ENCODE measurements at places on chromosomes 13 and 19. TPM values are rescaled to one million over a fixed set of nuclear protein-coding genes. Genes with fewer than 3 reads are reported as not detected.

The CCL25 gene
- total RNA-seq: not detected

DNA sequence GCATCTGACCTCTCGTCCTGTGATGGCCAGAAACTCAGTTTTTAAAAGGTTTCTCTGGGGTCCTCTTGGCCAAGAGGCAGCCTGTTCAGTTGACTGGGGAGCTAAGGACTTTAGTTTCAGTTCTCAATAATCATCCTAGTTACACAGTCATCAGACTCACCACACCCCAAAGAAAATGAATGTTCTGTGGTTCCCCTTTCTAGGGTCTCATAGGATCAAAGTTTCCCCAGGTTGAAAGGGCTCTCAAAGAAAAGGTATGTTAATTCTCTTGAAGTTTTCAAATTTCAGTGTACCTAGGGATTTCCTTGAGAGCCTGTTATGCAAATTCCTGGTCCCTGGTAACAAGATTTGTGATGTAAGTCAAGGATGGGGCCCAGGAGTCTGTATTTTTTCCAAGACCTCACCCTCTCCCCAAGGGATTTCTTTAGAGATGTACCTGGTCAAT, 94.9 kb downstream of the FAM216B start:
- no peak for DNase-seq

GRCh38 chr13:110044551-110045111, 258.2 kb upstream of the IRS2 start:
- no peak for DNase-seq

DNA sequence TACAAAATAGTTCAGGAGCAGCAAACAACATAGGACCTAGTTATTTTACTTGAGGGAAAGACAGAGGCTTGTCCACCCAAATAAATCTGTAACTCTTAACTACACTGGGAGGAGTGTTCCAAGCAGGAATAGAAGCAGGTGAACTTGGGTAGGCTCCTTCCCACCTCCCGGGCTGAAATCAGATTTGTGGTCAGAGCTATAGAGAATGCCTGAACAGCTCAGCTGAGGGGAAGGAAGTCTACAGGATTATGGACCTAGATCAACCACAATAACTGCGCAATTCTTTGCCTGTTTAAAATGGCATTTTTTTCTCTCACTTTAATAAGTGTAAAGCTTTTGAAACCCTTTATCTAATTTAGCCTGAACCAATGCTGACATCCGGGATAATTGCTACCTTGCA, 73.5 kb upstream of the IRS2 start:
- no peak for DNase-seq

DNA sequence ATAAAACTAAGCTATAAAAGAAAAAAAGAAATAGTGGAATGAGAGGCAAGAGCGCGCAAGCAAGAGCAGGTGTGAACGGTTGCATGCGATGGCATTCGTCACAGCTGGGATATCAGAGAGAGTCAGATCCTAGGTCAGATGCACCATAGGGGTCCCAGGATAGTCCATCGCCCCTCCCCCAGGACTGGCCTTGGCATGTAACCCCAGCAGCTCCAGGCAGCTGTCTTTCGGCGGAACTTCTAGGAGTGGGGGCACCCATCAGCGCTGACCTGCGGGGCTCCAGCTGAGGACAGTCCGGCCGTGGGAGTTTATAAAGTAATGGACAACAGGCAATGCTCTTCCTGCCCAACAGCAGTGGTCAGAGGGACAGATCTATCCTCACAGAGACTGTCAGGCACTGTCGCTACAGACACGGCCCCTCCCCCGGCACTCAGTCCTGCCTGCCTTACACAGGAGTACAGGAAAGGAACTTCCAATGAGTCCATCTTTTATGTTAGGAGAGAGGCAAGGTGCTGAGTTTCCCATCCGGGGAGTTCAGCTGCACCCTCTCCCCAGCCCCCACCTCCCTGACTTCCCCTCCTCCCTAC, 1.4 kb downstream of the SIAH3 start:
- DNase-seq: no peak

DNA sequence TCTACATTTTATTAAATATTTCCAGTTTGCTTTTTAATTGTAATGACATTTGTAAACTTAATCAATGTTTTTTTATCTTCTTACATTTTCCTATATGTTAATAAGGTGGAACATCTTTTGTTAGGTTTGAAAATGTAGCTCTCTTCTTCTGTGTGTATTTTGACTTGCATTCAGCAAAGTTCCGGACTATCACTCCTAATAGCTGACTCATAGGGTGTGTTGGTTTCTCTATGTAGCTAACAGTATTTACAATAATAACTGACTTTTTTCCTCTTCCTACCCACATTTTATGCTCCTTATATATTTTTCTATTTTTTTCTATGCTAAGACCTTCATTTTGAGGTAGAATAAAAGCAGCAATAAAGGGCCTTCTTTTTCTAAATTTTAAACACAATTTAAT, 28.1 kb downstream of the MYO16 start:
- no peak for DNase-seq

DNA sequence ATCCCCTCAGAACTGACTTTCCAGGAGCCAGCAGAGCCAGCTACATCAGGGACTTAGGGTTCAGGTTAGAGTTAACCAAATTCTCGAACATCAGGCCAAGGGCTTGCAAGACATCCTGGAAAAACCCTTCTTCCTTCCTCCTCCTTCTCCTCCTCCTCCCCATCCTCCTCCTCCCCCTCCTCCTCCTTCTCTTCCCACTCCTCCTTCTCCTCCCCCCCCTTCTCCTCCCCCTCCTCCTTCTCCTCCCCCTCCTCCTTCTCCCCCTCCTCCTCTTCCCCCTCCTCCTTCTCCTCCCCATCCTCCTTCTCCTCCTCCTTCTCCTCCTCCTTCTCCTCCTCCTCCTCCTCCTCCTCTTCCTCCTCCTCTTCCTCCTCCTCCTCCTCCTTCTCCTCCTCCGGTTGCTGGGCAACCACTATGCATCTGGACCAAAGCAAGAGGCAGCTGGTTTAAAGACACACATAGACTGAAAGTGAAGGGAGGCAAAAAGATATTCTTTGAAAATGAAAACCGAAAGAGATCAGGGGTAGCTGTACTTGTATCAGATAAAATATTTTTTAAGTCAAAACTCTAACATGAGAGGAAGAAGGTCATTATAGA, 5.9 kb upstream of the CCL25 start:
- no peak for DNase-seq

DNA sequence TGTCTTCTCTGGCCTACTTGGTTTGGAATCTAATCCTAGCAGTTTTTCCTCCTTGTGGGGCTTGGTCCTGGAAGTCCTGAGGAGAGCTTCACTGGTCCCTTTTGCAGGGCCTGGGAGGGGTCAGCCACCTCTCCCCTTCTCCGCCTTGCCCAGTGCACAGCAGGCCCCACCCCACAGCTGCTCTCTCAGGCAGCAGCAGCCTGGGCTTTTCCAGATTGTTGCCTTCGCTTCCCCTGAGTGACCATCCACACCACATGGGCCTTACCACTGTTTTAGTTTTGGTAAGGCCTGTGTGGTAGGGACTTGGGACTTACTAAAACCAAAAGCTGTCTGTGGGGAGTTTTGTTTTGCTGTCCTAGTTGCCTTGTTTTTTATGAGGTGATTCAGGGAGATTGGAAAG, 11.5 kb downstream of the MPHOSPH8 start:
- no peak for DNase-seq

Measured in bronchial epithelial cell (primary cell).